Thoracic aorta (tissue), 2 donors: ENCODE measurements at places on chromosomes 2 and 18. TPM values are rescaled to one million over a fixed set of nuclear protein-coding genes. Genes with fewer than 3 reads are reported as not detected.

GRCh38 chr2:207750345-207750744 is 19.4 kb downstream of the FZD5 start:
- no peak for DNase-seq

DNA sequence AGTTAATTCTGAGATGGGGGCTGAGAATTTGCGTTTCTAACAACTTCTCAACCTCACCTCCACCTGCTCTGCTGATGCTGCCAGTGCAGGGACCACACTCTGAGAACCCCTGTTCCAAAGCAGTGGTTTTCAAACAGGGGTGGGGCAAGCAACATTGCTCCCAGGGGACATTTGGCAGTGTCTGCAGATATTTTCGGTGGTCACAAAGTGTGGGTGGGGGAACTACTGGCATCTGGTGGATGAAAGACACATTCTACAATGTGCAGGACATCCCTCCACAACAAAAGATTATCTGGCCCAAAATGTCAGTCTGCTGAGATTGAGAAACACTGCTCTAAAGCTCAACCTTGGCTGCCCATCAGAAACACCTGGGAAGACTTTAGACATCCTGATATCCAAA is 188.7 kb upstream of the SATB2 start:
- DNase-seq, result no peak

- DNase-seq, result no peak
These were observed 21.2 kb downstream of the QPCT start for GRCh38 chr2:37365669-37366068.

GRCh38 chr2:203997481-203997880 is 60.9 kb downstream of the ICOS start:
- DNase-seq, result no peak

DNA sequence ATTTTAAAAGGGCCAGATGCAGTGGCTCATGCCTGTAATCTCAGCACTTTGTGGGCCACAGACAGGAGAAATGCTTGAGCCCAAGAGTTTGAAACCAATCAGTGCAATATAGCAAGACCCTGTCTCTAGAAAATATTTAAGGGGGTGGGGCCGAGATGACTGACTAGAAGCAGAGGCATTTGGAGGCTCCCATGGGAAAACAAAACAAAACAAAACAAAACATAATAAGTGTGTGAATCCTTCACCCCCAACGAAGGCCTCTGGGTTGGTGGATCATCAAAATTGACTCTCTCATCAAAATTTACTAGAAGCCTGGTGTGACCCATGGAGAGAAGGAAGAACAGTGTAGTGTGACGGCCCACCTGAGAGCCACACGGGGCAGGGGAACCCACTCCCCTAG is 560.9 kb downstream of the LRP1B start:
- no peak for DNase-seq

The DOK6 gene
- total RNA-seq, result 2.0 TPM

The PROKR1 gene
- not detected for total RNA-seq
